ENCODE measurements at places on chromosomes 5 and 9.

DNA sequence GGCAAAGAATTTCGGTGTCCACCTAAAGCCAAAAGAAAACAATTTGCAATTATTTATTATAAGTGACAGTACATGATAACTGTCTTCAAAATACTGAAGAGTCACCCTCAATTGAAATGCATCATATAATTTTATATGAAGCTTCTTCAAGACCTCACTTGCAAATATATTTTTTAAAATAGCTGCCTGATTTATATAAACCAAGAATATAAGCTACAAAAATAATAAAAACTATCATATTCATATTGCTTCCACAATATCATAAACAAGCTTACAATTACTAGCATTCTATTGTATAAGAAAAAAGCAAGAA is 144.1 kb downstream of the CETN3 start:
- no peak for DNase-seq

DNA sequence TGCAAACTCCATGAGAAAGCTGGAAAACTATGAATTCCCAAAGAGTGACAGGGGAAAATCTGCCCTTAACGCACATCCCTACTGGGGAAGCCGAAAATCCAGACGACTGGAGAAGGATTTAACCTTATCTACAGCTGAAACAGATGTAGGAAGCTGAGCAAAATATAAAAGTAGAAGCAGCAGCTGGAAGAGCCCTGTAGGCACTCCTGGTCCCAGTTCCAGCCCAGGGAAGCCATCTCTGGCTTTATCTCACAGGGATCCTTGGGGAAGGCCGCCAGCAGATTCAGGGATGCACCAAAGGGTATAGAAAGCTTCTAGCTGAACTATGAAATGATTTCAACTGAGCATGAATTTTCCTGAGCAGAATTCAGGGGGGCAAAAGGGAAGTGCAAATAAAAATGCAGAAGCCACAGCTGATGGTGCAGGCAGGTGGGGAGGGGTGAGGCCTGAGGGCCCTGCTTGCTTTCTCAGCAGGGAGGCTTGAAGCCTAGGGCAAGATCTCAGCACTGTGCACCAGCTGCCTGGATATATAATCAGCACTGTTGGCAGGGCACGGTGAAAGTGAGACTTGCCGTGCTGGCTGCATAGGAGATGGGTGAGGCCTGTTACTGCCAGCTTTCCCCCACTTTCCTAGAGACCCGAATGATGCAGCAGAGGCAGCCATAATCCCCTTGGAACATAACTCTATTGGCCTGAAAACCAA is 2019.5 kb upstream of the NUDT12 start:
- no peak for DNase-seq

DNA sequence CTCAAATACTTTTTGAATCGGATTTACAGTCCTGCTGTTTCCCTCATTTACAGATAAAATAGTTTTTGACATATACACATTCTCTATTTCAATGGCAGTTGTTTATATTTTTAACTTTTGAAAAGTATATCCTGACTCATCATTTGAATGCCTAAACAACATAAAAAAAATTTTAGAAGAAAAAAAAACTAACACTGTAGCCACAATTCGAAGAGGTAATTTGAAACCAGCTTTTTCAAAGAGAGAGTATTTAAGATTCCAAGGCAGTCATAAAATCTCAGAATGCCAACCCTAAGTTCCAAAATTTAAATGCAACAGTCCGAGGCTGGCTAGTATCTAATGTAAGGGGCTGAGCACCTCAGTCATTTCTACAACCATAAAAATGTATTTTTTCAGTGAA is 626.8 kb downstream of the DNAH5 start:
- no peak for DNase-seq

DNA sequence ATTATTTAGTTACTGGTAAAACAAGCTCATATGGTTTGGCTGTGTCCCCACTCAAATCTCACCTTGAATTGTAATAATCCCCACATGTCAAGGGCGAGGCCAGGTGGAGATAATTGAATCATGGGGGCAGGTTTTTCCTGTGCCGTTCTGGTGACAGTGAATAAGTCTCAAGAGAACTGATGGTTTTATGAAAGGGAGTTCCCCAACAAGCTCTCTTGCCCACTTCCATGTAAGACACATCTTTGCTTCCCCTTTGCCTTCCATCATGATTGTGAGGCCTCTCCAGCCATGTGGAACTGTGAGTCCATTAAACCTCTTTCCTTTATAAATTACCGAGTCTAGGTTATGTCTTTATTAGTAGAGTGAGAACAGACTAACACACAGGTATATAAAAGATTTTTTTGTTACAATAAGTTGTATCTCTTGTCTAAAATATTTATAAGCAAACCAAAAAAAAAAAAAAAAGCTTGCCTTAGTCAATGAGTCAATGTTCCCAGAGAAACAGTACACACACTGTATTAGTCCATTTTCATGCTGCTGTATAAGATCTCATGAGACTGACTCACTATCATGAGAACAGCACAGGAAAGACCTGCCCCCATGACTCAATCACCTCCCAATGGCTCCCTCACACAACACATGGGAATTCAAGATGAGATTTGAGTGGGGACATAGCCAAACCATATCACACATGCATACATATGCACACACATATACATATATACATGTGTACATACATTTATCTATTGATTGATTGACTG is 138.3 kb downstream of the BASP1 start:
- DNase-seq, result no peak

GRCh38 chr5:11898-12297 is 80.1 kb upstream of the PLEKHG4B start:
- DNase-seq, result no peak

- no peak for DNase-seq
Measured at GRCh38 chr9:36328798-36329411, 70.7 kb upstream of the GNE start.

DNA sequence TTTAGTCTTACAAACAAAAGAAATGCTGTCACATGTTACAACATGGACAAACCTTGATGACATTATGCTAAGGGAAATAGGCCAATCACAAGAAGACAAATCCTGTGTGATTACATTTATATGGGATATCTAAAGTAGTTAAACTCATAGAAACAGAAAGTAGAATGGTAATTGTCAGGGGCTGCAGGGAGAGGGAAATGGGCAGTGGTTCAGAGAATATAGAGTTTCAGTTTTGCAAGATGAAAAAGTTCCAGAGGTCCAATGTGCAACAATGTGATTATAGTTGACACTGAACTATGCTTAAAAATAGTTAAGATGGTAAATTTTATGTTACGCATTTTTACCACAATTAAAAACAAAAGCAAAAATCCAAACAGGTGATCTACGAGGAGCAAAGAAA is 265.5 kb downstream of the NDUFS4 start:
- DNase-seq, result no peak

DNA sequence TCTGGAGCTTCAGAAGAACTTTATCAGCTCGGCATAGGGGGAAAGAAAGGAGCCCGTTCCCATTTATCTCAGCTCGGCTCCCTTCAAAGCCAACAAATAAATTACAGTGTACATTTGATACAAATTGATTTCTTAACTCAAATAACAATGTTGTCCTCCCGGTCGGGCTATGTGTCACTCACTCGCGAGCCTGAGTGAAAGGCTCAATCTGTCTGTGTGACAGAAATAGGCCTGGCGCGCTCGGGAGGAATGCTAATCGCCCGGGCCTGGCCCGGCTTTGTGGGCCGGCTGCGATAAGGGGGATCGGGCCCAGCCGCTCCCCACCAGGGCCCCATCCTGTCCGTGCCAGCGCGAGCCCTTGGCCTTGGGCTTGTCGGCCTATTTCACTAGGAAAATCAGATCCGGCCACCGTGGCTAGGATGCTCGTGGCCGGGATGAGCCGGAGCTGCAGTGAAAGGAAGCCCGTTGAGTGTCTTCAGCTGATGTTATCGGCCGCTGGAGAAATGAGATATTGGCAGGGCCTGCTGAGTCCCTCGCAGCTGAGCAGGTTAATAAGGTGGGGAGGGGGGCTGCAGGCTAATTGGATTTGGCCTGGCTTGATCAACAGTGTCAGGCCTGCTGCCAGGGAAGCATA is 258.7 kb downstream of the IRX1 start:
- DNase-seq, result no peak
